ENCODE measurements at places on chromosomes 4 and X. TPM values are rescaled to one million over a fixed set of nuclear protein-coding genes. Genes with fewer than 3 reads are reported as not detected.

L1CAM gene
- 925 TPM for total RNA-seq

- DNase-seq = no peak
These were observed 139.3 kb downstream of the MID1IP1 start for GRCh38 chrX:38940547-38940946.

GRCh38 chr4:123652476-123652875 lies 255.9 kb downstream of the SPRY1 start:
- no peak for DNase-seq

DNA sequence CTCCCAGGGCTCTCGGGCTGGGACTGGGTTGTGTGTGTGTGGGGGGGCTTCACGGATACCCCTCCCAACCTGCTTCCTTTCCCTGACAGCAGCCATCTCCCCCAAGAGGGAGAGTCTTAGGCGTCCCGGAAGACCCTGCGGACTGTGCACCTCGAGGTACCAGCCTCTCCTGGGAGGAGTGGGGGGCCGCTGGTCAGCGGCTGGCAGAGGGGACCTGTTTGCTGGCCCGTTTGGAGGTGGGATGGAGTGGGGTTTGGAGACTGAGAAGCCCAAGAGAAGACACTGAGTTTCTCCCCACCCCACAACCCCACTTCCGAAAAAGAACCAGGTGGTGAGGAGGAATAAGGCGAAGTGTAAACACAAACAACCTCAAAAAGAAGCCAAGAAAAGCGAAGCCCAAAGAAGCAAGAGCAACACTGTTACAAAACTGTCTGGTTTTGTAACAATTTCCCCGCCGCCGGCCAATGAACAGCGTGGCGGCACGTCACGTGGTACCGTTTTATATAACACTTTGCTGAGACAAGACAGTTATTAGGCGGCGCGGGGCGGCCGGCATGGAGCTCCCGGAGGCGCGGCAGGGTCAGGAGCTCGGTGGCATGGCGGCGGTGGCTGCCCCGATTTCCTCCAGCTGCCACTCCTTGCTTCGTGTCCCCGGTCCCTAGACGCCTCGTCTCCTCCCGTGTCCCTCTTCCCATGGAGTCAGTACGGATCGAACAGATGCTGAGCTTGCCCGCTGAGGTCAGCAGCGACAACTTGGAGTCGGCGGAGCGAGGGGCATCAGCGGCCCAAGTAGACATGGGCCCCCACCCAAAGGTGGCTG lies at the start of gene LONRF3:
TSS of gene LONRF3 (plus strand) at position 531 of the 820 bp plus-strand sequence. CDS start at position 694, 163 bp downstream.
- DNase-seq = peak; percentile 46

DNA sequence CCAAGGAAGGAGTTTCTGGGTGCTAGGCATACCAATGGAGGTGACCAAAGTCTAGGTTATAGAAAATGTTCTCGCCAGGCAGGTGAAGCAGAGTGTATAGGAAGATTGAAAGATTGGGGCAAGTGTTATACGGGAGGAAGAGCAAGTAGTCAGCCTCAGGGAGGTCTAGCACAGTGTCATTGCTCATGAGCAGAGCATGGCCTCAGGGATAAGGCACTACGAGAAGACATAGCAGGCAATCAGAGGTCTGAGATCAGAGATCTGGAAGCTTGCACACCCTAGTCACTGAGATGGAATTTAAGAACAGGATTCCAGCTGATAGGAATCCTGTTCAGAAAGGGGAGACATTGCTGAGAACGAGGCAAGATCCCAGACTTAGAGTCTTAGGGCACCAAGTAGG lies 350.0 kb upstream of the CASK start:
- no peak for DNase-seq

DNA sequence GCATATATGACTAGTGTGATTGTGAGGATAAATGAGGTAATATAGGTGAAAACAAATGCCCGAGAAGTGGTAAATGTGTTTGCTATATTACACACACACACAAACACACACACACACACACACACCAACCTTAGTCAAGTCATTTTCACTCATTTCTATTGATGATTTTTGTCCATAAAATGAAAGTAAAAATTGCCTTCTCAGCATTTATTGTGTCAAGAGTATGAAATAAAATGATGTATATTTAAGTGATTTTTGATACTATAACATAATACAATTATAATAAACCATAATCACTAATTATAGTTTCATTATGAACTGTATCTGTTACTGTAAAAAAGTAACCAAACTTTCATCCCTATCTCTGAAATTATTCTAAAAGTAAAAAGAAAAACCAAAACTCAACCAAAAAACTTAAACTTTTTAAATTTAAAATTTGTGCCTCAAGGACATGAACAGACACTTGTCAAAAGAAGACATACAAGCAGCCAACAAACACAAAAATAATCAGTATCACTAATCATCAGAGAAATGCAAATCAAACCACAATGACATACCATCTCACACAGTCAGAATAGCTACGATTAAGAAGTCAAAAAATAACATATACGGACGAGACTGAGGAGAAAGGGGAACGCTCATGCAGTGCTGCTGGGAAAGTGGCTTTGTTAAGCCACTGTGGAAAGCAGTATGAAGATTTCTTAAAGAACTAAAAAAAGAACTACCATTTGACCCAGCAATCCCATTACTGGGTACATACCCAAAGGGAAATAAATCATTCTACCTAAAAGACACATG lies 601.0 kb downstream of the TMA16 start:
- DNase-seq = no peak

GAGE12H gene
- not detected for total RNA-seq

MAGEA12 gene
- total RNA-seq = 1.1 TPM

TKTL2 gene
- total RNA-seq = not detected

GRCh38 chr4:14441561-14441960 lies 560.7 kb upstream of the CPEB2 start:
- no peak for DNase-seq

- DNase-seq = no peak
These were observed 325.9 kb downstream of the EPHA5 start for GRCh38 chr4:65344278-65344825.

DNA sequence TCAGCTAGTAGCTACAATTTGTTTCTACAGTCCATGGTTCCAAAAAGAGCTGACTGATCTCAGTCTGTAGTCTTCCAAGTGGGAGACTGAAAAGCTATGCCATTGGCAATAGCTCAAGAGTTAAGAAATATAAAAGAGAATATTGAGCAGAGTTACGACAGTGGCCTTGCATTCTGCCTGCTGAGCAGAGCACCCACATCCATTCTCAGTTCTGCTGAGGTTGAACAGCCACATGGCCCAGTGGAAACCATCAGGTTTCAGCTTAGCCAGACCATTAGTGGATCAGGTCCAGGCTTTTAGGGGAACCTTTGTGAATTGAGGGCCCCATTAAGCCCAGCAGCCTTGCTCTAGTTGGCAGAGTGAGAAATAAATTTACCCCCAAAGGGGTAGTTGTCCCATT lies 28.1 kb downstream of the ZNF81 start:
- DNase-seq = no peak

DNA sequence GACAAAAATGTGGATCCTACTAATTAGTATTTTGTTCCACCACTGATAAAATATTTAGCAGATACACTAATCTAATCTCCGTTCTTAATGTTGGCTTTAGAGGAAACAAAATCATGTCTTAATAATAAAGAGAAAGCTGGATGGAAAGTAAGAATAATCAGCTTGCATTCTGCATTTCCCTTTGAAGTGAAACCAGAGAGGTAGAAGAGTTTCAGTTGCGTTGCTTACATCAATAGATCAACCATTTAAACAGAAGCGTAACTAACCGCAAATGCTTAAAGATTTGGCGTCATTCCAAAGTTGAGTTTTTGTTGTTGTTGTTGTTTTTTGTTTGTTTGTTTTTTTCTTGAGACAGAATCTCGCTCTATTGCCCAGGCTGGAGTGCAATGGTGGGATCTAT lies 168.9 kb downstream of the TRIML1 start:
- no peak for DNase-seq

DCAF8L2 gene
- total RNA-seq = not detected

WDR1 gene
- 161 TPM for total RNA-seq

UGT2B11 gene
- not detected for total RNA-seq

DNA sequence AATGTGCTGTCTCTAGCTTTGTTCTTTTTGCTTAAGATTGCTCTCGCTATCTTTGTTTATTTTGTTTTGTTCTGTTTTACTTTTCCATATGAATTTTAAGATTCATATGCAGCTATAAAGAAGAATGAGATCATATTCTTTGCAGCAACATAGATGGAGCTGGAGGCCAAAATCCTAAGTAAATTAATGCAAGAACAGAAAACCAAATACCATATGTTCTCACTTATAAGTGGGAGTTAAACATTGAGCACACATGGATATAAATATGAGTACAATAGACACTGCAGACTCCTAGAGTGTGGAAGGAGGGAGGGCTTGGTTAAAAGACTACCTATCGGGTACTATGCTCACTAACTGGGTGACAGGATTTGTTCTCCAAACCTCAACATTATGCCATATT lies 237.8 kb downstream of the TRAM1L1 start:
- DNase-seq = no peak

NIPAL1 gene
- total RNA-seq = 0.83 TPM

GRCh38 chr4:112881842-112882241 lies 167.6 kb upstream of the ANK2 start:
- DNase-seq = peak; percentile 48

GRCh38 chr4:185244763-185245162 lies 35.4 kb downstream of the SNX25 start:
- DNase-seq = no peak

- peak; percentile 25 for DNase-seq
These were observed 20.3 kb upstream of the HGFAC start for GRCh38 chr4:3421470-3421869.

DNA sequence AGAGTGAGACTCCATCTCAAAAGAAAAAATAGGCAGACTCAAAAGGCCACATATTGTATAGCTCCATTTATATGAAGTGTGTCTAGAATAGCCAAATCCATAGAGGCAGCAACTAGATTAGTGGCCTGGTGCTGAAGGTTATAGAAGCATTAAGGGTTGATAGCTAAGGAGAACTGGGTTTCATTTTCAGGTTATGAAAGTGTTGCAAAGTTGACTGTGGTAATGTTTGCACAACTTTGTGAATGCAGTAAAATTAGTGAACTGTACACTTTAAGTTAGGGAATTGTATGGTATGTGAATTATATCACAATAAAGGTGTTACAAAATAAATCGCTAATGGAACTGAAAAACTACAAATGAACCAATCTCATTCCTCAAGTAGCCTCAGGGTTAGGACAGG lies 28.3 kb downstream of the TXLNG start:
- no peak for DNase-seq

GRCh38 chr4:16752150-16752549 lies 146.3 kb downstream of the LDB2 start:
- no peak for DNase-seq
